ENCODE measurements at places on chromosomes 1 and 21.
A peak's percentile ranks its signal among the peaks of the same experiment; 100 is the strongest.

DNA sequence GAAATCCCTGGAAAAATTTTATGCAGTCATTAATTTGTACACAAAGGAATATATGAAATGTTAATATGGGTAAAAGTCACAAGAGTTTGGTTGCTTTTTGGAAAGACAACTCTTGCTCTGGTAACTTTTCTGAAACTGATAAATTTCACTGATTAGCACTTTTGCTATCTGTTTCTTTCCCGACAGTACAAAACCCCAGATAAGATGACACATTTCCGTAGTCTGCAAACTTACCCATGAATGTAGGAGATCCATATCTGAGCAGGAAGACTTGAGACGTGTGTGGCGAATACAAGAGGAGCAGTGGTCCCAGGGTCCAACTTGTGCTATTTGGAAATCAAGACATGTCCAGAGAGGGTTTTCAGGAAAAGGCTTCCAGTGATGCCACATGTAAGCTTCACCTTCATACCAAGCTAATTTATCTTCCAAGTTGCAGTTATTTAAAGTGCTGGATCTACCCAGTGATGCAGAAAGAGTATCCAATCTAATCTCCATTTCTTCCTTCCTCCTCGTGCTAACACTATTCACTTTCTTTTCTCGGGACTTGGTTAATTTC, 35.9 kb upstream of the SAMSN1 start:
- no peak for DNase-seq

GRCh38 chr1:3115275-3116149, 46.5 kb downstream of the PRDM16 start:
- DNase-seq = no peak

GRCh38 chr1:93255222-93256079, 74.9 kb downstream of the CCDC18 start:
- DNase-seq = no peak

DNA sequence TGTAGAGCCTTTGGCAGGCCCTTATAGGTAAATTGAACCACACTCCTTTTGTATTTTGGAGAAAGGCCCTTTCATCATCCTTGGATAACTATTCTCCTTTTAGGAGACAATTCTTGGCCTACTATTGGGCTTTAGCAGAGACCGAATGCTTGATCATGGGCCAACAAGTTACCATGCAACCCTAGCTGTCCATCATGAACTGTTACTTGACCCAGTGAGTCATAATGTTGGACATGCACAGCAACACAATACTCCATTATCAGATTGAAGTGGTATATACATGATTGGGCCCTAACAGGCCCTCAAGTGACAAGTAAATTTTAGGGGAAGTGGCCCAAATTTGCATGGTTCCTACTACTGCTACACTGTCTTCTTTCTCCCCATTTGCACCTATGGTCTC, 84.4 kb downstream of the CATSPERE start:
- no peak for DNase-seq

DNA sequence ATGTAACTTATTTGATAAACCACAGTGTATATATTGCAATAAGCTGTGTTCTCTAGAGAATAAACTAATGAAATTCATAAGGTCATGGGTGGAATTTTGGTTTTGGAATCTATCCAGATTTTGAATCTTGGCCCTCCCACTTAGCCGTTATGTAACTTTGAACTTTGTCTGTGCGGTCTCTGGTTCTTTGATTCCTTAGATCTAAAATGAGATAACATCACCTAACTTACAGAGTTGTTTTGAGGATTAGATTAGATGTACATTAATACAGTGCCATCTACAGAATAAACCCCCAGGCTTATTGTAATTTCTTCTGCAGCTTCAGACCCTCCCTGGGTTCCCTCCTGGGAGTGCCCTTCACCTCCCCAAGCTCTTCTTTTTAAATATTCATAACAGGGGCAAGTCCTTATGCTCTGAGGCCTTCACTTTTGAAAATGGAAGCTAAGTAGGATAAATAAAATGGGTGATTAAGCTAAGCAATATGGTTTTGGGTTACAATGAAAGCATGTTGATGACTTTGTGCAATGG, 124.3 kb downstream of the ATG4C start:
- DNase-seq = no peak

DNA sequence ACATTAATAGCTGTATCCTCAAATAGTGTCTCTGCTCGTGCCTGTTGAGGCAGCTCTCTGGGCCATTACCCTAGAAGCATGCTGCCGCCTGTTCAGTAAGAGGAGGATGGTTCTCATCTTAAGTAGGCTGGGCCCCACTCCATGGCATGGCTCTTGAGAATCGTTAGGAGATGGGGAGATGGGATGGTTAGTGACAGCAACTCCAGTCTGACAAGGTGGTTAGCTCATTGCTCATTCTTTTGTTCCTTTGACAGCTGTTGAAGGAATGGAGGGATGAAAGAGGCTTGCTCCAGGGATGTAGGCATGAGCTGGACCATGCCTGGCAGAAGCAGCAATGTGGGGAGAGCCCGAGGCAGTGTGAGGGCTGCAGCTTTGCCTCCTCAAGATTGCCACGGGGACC, 68.2 kb downstream of the MAP10 start:
- no peak for DNase-seq

- no peak for DNase-seq
Measured at GRCh38 chr1:220882061-220882891, 3.0 kb downstream of the HLX start.

DNA sequence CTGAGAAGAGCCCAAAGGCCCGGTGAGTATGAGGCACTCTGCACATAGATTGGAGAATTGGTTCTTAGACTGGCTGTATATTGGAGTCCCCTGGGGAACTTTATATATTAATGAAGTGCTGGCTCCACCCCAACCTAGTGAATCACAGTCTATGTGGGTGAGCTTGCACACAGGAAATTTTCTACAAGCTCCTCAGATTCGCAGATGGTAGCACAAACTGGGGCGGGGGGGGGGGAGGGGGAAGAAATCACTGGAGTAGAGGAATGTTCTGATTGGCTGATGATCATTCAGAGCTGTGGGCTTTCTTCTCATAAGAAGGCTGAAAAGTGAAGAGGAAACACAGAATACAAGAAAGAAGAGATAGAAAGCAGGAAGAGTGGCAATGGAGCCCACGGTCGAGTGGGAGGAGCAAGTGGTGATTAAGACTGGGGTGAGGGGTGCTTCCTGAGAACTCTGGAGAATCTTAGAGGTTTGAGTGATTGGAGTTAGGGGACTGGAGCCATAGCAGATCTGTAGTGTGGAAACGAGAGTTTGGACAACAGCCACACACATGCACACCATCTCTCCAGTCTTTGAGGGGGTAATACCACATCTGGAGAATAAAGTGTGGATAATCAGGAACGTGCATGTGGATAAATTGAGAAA, 465.9 kb upstream of the DAB1 start:
- DNase-seq = no peak

DNA sequence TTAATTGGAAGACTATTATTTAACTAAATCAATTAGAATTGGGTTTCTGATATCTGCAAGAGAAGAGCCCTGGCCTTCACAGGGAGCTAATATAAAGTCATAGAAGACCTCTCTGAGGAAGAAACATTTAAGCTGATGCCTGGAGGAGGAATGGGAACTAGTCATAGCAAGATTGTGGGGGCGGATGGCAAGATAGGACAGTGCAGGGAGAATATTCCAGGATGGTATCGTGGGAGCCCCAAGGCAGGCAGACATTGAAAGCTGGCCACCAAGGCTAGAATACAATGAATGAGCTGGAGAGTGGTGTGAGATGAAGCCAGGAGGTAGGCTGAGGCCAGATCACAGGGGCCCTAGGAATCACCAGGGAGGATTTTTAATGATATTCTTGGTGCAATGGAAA, 20.8 kb upstream of the MYSM1 start:
- no peak for DNase-seq

GRCh38 chr1:164635803-164636731, 77.1 kb downstream of the PBX1 start:
- no peak for DNase-seq

DNA sequence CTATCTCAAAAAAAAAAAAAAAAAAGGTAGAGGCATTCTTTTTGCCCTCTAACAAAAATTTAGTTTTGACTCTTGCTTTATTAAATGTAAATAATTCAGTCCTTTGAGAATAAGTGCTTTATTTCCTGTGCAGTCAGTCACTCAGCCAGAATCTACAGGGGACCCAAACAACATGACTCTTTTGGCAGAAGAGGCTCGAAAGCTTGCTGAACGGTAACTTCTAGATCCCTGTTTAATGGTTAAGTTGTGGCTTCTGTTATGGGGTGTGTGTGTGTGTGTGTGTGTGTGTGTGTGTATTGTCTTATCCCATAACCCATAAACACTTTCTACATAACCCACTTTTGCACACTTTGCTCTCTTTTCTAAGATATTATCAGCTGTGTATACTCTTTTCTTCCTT, 54.9 kb upstream of the LAMC2 start:
- no peak for DNase-seq

- DNase-seq = no peak
Measured at GRCh38 chr1:155013632-155014031, 11.0 kb downstream of the ZBTB7B start.

DNA sequence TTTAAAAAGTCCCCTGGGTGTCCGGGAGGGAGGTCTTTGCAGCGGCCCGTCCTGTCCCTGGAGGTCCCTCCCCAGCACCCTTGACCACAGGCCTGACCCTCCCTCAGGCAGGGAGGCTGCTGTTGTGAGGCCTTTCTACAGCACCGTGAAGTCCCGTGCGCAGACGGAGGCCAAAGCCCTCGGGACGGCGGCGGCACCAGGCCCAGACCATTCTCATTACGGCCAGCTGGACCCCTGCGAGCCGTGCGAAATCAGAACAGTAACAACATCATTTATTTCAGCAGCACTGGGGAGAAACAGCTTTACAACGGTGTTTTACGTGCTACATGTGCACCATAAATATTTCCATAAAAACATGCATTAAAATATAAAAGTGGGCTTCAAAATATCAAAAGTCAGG, 101.4 kb upstream of the ACTRT2 start:
- DNase-seq = no peak

- DNase-seq = no peak
Measured at GRCh38 chr1:5992814-5993555, 760 bp upstream of the NPHP4 start.

GRCh38 chr1:233443040-233443760, 115.7 kb downstream of the MAP3K21 start:
- DNase-seq = no peak

DNA sequence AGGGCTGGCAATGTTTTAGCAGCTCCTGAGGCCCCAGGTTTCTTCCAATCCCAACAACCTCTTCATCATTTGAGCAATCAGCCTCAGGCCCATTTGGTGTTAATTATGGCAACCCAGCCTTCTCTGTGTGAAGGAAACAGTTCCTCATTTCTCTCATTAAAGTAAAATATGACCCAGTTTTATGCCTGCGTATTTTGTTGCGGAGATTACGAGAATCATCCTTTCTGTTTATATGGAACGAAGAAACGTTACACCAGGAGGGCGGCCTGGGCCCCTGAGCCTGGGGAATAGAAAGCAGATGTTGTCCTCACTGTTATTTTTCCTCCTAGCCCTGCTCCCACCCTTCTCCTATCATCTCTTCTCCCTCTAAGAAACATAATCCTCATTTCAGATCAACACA, 332.2 kb upstream of the USP24 start:
- no peak for DNase-seq

GRCh38 chr1:225418598-225418997, 9.2 kb downstream of the LBR start:
- DNase-seq = no peak

GRCh38 chr1:163307479-163308171, 14.1 kb upstream of the NUF2 start:
- no peak for DNase-seq

GRCh38 chr1:18794561-18794960, 64.9 kb downstream of the TAS1R2 start:
- DNase-seq = no peak

GRCh38 chr21:25688275-25689155, 46.2 kb downstream of the ATP5PF start:
- DNase-seq = no peak

DNA sequence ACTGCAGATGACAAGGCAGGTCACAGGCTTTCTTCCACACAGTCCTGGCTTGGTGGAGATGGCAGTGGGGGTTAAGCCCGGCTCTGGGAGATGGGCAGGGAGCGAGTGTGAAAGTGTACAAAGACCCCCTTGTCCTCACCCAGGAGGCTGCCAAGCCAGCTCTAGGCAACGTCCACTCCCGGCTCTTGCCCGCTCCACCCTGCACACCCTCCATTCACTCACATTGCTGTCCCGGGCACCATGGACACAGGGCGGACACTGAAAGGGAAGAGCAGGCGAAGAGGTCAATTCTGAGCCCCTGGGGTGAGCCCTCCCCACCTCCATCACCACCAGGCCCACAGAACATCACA, 8.9 kb downstream of the COL16A1 start:
- no peak for DNase-seq

DNA sequence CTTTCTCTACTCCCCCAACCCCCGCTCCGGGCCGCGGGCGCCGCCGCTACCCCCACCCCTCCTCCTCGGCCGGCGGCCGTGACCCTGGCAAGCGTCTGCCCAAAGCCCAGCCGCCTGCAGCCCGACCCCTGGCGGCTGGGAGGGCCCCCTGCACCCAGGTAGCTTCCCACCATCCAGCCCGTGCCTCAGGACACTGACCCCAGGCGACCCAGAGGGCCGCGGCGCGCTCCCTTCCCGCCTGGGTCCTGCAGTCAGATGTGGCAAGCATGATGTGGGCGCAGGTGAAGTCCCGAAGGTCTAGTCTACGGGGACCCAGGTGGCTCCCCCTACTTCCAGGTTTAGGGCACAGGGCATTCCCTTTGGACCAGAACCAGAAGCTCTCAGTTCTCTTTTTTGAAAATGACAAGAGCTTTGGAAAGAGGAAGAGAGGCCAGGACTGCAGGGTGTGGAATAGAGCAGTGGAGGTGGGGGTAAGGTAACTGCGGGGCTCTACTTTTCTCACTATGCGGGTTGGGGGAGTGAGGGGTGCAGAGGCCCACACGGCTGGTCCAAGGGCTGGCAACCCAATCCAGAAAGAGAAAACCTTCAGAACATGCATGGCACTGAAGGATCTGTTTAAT, at the start of gene DENND4B:
Gene DENND4B (minus strand): TSS at position 97 of the 620 bp plus-strand sequence. CDS start 2,344 bp downstream, outside the sequence.
- DNase-seq = peak; percentile 66

GRCh38 chr1:10495952-10496351, 21.2 kb downstream of the PEX14 start:
- no peak for DNase-seq

GRCh38 chr21:18549214-18549905, 145.8 kb upstream of the TMPRSS15 start:
- no peak for DNase-seq

GRCh38 chr1:5329068-5329739, 663.0 kb downstream of the NPHP4 start:
- DNase-seq = no peak

- no peak for DNase-seq
Measured at GRCh38 chr1:174040387-174040786, 18.2 kb upstream of the RC3H1 start.

Data from stimulated activated CD4-positive, alpha-beta T cell treated with anti-CD3 and anti-CD28 coated beads, TNF-alpha, amount 100 ng/mL, for 1 hour (primary cell).